Occipital lobe (tissue), 3 donors: ENCODE measurements at places on chromosomes 16 and 17.

GRCh38 chr17:69535016-69535570, 120.6 kb downstream of the MAP2K6 start:
- no peak for DNase-seq

DNA sequence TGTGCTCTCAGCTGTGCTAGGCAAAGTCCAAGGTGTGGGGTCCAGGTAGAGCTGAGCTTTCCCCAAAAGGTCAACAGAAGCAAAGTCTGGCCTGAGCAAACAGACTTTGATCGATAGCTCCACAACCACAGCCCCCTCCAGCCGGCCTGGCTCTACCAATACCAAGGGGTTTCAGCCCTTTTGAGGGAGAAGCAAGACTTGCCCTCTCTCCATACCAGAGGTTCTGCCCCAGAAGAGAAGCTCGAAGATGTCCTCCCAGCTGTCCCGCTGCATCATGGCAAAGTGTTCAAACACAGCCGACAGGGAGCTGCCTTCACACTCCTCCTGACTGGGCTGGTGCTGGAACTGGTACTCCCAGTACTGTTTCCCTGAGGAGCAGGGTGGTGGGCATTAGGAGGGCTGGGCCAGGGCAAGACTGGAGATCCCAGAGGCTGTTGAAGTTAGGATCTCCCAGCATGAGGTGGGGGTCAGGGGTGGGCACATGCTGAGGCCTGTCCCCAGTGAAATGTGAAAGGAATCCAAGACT, 1.7 kb downstream of the VTN start:
- no peak for DNase-seq

DNA sequence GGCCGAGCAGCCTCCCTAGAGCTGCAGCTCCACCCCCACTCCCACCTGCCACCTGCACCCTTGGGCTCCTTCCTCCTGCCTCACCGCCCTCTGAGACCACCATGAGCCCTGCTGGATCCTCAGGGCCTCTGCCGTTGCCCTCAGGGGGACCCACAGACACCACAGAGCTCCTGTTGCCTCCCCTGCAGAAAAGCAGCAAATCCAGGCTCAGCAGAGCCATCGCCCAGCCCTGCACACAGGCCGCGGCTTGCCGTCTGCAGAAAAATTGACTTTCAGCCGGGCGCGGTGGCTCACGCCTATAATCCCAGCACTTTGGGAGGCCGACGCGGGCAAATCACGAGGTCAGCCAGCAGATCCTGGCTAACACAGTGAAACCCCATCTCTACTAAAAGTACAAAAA, 7.0 kb upstream of the PPP1R27 start:
- no peak for DNase-seq

DNA sequence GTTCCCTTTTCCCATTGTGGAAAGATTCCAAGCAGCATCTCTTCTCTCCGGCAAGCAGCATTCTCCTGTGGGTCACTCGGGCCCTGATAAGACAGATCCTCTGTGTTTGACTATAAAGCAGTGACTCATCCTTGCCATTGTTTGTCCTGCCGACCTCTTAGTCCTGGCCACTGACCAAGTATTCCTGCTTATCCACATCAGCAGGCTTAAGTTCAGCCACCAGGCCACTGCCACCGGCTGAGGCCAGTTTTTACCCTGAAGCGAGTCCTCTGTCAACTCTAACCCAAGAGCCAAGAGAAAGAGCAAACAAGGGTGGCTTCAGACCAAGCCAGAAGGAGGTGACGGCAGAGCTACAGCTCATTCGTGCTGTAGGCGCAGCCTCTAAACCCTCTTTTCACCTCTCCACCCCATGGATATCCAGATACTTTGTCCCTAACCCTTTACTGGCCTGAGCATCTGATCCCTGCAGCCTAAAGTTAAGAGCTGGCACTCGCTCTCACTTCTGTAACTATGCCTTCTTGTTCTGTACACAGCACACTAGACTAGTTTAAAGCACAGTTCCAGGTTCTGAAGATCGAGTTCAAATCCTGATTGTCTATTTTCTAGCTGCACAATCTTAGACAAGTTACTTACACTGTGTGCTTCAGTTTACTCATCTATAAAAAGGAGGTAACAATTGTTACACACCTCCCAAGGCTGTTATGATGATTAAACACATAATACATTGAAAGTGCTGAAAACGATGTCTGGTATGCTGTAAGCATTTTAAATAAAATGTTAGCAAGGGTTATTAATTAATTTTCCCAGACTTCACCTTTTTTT, 31.0 kb downstream of the SOX9 start:
- peak; percentile 49 for DNase-seq

GRCh38 chr16:51877686-51878085, 669.3 kb downstream of the TOX3 start:
- DNase-seq, result no peak

DNA sequence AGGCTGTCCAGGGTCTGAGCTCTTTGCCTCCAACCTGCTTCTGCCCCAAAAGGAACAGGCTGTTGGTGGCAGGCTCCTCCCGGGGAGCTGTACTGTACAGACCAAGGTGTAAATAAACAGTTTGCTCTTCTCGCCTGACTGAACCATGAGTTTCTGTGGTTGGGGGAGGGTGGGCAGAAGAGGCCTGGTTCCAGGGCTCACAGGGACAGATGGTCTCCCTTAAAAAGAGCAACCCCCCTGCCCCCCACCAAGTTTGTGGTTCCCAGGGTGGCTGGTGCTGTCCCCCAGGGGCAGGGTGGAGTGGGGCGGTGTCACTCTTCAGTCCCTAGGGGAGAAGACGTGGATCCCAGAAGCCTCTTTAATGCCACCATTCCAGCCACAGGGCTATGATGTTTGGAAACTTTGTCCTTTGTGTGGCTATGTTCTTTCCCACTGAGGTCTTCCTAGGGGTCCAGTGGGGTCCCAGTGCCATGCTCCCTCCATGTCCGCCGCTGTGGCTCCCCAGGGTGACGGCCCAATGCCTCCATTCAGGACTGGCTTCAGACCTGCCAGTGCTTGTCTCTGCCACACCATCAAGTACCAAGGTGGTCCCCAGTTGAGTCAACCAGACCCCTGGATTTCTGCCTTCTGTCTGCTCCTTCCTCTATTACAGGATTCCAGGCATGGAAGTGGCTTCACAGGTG, 146.7 kb downstream of the RAB11FIP4 start:
- DNase-seq, result no peak

GRCh38 chr17:39225959-39226683, 376 bp upstream of the STAC2 start:
- DNase-seq, result peak; percentile 70

- DNase-seq, result no peak
Observed at GRCh38 chr16:1028056-1028455, 44.5 kb upstream of the SSTR5 start.

DNA sequence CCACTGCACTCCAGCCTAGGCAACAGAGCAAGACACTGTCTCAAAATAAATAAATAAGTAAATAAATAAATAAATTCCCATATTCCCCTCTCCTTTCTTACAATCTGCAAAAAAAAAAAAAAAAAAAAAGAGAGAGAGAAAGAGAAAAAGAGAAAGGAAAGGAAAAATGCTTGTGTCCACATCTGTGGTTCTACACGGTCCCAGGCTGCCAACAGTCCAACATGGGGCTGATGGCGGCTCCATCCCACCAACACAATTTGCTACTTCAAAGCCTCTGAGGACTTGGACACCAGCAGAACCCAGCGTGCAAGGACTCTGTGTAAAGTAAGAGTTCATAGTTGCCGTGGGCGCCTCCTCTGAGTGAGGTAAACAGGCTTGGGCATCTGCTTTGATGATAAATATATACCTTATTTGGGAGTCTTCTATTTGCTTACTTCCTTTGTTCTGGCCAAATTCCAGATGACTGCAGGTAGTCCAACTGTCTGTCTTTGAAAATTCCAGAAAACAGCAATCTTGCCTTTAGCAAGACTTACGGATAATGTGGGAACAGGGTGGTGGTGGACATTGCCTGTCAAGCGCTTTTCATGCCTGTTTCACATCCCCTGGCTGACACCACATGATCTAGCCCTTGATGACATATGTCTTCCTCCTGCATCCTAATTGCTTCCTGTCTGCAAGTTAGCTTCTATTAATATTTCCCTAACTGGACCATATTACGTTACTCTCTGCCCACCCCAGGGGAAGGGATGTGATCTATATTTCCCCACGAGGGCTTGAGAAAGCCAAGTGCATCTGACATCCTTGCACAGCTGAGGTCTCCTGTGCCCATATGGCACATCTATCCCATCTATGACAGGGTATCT, 10.1 kb downstream of the LITAF start:
- no peak for DNase-seq

DNA sequence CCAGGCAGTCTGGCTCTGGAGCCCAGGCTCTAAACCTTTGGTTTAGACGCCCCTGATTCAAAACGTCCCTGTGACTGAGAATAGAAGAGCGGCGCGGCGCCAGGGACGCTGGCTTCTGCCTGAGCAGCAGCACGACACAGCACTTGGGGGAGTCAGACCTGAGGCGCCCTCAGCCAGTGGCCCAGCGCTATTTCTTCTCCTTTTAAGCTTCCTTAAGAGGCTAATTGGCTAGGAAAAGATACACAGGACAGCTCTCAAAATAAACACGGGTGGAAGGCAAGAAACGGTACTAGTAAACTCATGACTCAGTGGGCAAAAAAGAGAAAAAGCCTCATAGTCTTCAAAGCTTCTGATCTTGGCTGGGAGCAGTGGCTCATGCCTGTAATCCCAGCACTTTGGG, 34.9 kb downstream of the GTF3C1 start:
- DNase-seq, result no peak

DNA sequence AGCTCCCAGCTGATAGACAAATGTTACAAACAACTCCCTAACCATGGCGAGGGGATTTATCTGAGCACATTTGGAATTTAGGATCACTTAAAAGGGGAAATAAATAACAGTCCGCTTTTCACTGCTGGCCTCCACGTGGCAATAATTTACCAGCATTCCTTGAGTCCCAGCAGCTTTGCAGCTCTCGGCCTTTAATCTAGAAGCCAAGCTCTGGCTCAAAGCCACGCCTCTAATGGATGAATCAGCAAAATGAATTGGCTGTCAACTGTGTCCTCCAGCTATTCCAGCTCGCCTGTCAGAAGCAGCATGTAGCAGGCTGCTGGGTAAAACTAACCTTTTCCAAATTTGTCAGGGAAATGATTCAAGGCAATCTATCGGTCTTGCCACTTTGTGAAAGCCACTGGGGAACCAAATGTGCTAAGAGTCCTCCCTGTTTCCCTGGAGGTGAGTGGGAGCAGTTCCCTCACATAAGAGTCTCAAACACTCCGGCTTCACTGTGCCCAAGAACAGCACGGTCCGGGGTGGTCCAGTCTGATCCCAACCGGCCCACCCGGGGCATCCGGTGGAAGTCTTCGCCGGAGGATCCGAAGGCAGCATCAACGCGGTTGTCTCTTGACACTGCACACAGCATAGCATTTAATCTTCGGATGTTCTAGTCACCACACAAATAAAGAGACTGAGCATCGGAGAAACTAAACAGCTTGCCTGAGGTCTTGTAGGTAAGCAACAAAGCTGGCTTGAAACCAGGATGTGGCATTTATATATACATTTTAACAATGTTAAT, 143.3 kb downstream of the PARN start:
- peak; percentile 64 for DNase-seq

DNA sequence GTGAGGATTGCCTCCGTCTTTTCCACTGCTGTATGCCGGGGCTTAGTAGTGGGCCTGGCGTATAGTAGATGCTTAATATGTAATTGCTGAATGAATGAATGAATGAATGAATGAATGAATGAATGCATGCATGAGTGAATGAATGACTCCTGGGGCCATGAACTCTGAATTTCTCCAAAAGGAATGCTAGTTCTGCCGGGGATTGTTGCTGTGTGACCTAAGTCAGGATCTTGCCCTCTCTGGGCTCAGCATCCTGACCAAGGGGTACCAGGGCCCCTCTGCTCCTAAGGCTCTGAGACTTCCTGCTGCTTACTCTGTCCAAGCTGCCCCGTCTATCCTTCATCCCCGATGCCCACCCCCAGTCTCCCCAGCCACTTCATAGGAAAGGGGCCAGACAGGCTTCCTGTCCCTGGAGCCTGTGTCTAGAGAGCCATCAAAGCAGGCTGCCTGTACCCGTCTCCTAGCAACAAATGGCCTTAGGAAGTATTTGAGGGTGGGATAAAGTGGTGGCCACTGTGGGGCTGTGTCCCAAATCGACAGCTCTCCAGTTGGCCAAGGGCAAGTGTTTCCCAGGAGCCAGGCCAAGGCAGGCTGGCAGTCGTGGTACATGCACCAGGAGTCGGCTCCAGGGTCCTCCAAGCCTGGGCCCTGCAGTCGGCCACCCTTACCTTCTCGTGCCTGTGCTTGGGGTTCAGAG, 11.6 kb upstream of the MPRIP start:
- no peak for DNase-seq

- DNase-seq, result no peak
Observed at GRCh38 chr16:51121850-51122249, 29.2 kb downstream of the SALL1 start.

GRCh38 chr17:10069301-10069700, 129.1 kb downstream of the GAS7 start:
- DNase-seq, result no peak

DNA sequence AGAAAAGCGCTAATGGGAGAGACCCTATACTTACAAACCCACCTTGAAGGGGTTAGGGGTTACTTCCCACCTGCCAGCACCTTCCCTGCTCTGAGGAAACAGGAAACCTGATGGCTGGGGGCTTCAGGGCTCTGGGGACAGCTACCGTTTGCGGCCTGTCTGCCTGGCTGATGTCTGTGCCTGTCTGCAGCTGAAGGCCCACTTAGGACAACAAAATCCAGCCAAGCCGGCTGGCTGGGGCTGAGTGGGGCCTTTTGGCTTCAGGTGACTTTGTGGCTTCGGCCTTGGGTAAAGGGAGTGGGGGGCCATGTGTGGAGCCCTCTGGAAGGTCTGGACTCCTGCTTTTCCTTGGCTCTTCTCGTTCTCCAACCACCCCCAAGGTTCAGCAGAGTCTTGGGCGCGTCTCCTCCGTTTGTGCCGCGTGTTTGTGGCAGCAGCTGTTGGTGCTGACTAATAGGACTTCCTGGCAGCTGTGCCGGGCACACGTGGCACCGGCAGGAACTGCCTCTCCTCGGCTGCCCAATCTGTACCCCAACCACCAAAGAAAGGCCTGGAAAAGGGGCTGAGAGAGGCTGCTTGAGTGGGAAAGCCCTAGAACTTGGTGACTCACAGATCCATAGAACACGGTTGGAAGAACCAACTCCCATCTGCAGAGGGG, 186.7 kb downstream of the MSI2 start:
- peak; percentile 47 for DNase-seq

- DNase-seq, result no peak
Observed at GRCh38 chr16:82134846-82135245, 35.2 kb downstream of the MPHOSPH6 start.

- no peak for DNase-seq
Observed at GRCh38 chr16:78669994-78670393, 570.5 kb downstream of the WWOX start.

GRCh38 chr17:17156107-17156506, 50.0 kb downstream of the PLD6 start:
- no peak for DNase-seq

GRCh38 chr16:84643674-84644073, 4.6 kb upstream of the KLHL36 start:
- no peak for DNase-seq

DNA sequence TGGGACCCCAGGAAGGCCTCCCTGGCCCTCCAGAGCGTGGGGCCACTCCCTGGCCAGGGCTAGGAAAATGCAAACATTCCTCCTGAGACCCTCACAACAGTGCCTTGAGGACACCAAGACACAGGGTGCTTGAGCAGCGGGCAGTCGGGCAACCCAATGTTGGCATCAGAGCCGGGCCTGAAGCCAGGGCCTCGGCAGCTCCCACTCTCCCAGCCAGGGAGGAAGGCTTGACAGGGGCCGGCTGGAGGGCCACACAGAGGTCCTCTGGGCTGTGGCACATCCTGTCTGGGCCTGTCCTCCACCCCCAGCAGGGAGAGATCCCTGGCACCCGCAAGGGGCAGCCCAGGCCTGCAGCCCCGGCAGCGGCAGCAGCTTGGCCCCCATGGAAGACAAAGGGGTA, 12.3 kb upstream of the KRT17 start:
- no peak for DNase-seq
